Hippocampal formation (tissue), 2 donors: ENCODE measurements at places on chromosomes 12 and 14.

DNA sequence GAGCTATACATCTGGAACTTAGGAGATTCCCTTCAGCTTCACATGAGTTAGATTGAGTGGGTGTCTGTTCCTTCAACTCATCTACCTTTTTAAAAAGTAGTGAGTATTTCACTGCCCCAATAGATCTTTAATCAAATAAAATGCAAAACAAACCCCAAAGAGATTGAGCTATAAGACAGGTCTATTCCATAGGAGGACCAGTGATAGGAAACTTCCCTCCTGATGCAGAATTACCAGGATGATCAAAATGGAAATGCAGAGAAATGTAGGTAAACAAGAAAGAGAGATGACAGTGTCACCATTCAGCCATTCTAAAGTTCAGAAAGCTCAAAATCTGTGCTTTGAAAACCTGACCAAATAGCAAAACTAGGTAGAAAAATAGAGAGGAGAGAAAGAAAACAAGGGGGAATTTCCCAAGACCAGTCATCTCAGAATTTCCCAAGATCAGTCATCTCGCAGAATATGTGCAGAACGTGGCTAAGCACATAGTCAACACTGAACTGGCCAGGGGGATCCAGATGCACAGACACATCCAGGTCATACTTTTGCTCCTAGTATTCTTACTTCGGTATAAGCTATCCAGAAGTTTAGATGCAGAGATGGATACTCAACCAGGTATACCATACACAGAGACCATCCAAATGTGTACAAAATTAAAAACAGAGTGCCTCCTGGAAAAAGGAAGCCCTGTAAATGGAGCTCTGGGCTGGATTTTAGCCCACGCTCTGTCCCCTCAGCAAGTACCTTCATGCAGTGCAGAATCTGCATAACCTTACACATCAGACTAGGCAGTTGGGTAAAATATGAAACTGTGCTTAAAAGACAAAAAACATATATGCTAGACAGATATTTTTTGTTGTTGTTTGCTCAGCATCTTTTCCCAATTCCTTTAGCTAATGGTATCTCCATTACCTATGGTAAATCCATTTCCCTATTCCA lies 27.4 kb downstream of the SLC41A2 start:
- DNase-seq, result no peak

GRCh38 chr12:28963554-28963953 lies 185.5 kb upstream of the FAR2 start:
- DNase-seq, result no peak

GRCh38 chr14:24852312-24853060 lies 197.5 kb downstream of the STXBP6 start:
- DNase-seq, result no peak

DNA sequence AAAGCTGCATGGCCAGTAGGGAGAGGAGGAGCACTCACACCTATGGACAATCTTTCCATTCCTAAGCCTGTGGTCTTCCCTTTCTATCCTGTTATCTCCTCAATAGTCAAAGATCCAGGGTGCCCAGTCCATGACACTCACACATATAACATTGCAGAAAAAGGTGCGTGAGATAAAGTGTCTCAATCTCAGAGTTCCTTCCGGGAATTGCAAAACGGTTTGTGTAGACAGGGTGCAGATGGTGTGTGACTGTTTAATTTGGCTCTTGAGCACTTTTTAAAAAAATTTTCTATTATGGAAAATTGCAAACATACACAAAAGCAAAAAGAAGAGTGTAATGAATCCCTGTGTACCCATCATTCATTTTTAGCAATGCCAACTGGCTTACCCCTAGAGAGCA lies 1493.6 kb downstream of the AACS start:
- no peak for DNase-seq

DNA sequence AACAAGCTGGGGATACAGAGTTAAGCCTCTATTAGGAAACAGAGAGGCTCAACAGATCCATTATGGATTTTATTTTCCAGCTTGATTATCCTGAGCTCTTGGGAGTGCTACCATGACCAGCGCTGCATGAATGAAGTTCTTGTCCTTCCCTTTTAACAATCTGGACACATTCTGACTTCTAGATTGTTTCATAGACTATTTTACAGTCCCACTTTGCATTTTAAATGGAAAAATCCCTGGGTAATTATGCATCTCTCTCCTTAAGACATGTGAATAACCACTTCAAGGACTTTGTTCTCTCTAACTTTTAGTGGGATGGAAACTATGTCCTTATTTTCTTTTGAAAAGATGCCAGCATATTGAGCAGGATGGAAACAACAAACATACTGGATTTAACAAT lies 2.0 kb downstream of the CCDC198 start:
- DNase-seq, result no peak

GRCh38 chr12:22538311-22538710 lies 6.0 kb downstream of the C2CD5 start:
- no peak for DNase-seq

- no peak for DNase-seq
These were observed 278.6 kb downstream of the DUSP6 start for GRCh38 chr12:89073659-89074058.
